ENCODE measurements at places on chromosomes 1 and 21. TPM values are rescaled to one million over a fixed set of nuclear protein-coding genes. Genes with fewer than 3 reads are reported as not detected.

DNA sequence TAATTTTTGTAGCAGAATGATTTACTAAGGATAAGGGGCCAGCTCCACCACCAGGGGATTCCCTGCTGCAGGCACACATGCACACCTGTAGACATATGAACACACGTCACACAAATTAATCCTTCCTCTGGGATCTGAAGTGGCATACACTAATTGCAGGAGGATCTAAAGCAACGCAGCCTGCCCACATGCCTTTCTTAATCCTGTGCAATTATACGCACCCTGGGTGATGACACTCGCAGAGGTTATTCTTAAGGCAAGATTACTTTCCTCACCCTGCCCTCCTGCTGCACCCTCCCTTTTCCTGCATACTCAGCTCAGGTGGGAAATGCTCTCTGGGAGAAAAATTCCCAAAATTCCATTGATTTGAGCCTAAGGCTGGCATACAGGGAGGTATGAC is 7.5 kb upstream of the LORICRIN start:
- no peaks in the 10 kb centered on the region for H3K36me3 ChIP-seq
- no peak for DNase-seq
- H3K4me3 ChIP-seq: no peak overlapping the region
- H3K27me3 ChIP-seq: no peaks in the 10 kb centered on the region

DNA sequence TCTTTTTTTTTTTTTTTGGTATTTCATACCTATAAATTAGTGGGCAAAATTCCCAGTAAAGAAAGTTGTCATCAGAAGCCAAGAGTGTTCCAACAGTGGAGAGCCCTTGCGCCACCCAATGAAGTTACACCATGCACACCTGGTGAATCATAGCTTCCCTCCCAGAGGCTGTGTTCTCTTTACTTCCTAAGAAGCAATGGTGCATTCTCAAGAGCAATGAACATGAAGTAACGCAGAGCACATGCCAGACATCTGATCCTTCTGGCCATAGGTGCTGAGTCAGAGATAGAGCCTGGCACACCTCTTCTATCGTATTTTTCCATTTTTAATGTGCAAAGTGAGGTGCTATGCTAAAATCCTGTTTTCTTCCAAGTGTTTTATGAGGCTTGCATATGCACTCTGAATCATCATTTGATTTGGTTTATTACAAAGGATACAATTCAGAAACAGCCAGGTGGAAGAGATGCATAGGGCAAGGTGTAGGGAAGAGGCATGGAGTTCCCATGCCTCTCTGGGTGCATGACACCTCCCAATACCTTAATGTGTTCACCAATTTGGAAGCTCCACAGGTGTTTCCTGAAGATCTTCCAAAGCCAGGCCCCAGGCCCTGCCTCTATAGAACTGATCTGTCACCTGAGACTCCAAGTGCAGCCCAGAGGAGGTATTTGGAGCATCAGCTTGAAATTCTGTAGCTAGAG is 408.0 kb downstream of the SIPA1L2 start:
- DNase-seq: no peak
- H3K4me3 ChIP-seq: no peak overlapping the region
- H3K27ac ChIP-seq: no peak overlapping the region
- no peaks in the 10 kb centered on the region for H3K27me3 ChIP-seq
- H3K4me1 ChIP-seq: no peaks in the 10 kb centered on the region

DNA sequence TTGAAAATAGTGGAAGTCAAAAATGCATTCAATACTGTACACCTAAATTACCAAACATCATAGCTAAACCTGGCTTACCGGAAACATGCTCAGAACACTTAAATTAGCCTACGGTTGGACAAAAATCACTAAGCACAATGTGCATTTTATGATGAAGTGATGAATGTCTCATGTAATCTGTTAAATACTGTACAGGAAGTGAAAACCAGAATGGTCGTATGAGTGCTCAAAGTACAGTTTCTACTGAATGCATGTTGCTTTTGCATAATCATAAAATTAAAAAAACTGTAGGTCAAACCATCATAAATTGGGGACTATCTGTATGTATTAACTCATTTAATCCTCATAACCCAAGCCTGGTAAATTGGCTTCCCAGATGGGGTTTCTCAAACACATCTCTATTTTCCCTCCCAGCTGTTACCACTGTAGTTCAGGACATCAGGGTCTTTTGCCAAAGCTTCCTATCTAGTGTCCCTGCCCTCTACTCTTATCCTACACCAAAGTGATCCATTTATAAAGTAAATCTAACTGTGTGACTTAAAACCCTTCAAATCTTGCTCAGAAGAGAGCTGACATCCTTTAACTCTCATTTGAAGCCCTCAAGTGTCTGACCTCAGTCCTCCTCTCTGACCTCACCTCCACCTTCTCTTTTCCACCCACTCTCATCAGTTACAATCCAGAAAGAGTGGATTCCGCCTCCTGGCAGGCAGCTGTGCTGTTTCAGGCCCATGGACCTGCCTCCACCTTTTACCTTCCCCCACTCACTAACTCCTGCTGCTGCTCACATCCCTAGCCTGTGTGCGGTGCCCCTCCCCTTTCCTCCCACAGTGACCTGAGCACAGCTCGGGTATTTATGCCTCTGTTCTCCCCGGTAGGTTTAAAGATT is 356.4 kb upstream of the ST6GALNAC5 start:
- DNase-seq: no peak
- H3K4me3 ChIP-seq: no peak overlapping the region
- H3K27ac ChIP-seq: no peak overlapping the region
- no peaks in the 10 kb centered on the region for H3K4me1 ChIP-seq
- H3K27me3 ChIP-seq: no peaks in the 10 kb centered on the region

- no peaks in the 10 kb centered on the region for H3K4me1 ChIP-seq
- DNase-seq: no peak
- H3K4me3 ChIP-seq: no peak overlapping the region
- no peaks in the 10 kb centered on the region for H3K27me3 ChIP-seq
- H3K36me3 ChIP-seq: no peaks in the 10 kb centered on the region
Observed at GRCh38 chr1:225343618-225344017, 84.2 kb downstream of the LBR start.

GRCh38 chr1:61975638-61976037 is 219.0 kb upstream of the L1TD1 start:
- DNase-seq: no peak
- peaks cover 35% of the 10 kb centered on the region for H3K4me1 ChIP-seq
- H3K27me3 ChIP-seq: no peaks in the 10 kb centered on the region
- peak overlapping the region; percentile 75 for H3K27ac ChIP-seq
- no peaks in the 10 kb centered on the region for H3K36me3 ChIP-seq
- H3K4me3 ChIP-seq: no peak overlapping the region

- H3K4me3 ChIP-seq: no peak overlapping the region
- H3K27me3 ChIP-seq: peaks cover 2% of the 10 kb centered on the region
- no peak for DNase-seq
Observed at GRCh38 chr1:43207229-43207853, 35.2 kb downstream of the CFAP57 start.

- H3K27me3 ChIP-seq: no peaks in the 10 kb centered on the region
- no peaks in the 10 kb centered on the region for H3K36me3 ChIP-seq
- H3K4me3 ChIP-seq: no peak overlapping the region
- no peak overlapping the region for H3K27ac ChIP-seq
- no peak for DNase-seq
- H3K4me1 ChIP-seq: peaks cover 6% of the 10 kb centered on the region
Observed at GRCh38 chr1:64005801-64006200, 197.6 kb upstream of the UBE2U start.

GRCh38 chr1:198809247-198809646 is 170.4 kb downstream of the PTPRC start:
- no peaks in the 10 kb centered on the region for H3K36me3 ChIP-seq
- no peak for DNase-seq
- H3K4me3 ChIP-seq: no peak overlapping the region
- no peaks in the 10 kb centered on the region for H3K4me1 ChIP-seq
- H3K27ac ChIP-seq: no peak overlapping the region

- no peaks in the 10 kb centered on the region for H3K4me1 ChIP-seq
- no peak for DNase-seq
- H3K27ac ChIP-seq: no peak overlapping the region
- no peak overlapping the region for H3K4me3 ChIP-seq
Observed at GRCh38 chr1:114435088-114435715, 75.8 kb downstream of the TRIM33 start.

DNA sequence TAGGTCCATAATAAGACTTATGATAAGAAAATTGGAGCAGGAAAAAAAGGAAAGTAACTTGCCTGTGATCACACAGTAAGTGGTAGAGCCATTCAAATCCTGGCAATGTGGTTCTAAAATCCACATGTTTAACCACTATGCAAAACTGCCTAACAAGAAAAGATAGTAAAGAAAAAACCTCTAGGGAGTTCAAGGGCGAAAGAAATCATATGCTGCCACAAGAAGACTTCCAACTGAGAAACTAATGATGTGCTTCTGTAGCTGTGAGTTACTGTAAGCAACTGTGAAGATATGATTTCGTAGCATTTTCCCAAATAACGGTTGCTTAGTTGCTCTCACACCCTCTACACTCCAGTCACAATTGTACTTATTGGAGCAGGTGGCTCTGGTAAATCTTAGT is 20.9 kb upstream of the LYPLAL1 start:
- no peaks in the 10 kb centered on the region for H3K27me3 ChIP-seq
- no peaks in the 10 kb centered on the region for H3K4me1 ChIP-seq
- no peak overlapping the region for H3K4me3 ChIP-seq
- no peak for DNase-seq
- no peak overlapping the region for H3K27ac ChIP-seq

- no peak overlapping the region for H3K4me3 ChIP-seq
- H3K4me1 ChIP-seq: no peaks in the 10 kb centered on the region
- no peaks in the 10 kb centered on the region for H3K27me3 ChIP-seq
- peaks cover 6% of the 10 kb centered on the region for H3K36me3 ChIP-seq
- H3K27ac ChIP-seq: no peak overlapping the region
Observed at GRCh38 chr1:225794954-225795353, 15.0 kb upstream of the EPHX1 start.

- no peak overlapping the region for H3K4me3 ChIP-seq
- no peaks in the 10 kb centered on the region for H3K4me1 ChIP-seq
- no peak for DNase-seq
Observed at GRCh38 chr1:25206201-25206600, 26.1 kb downstream of the SYF2 start.

- H3K27ac ChIP-seq: peak overlapping the region; percentile 23
- DNase-seq: peak; percentile 28
Observed at GRCh38 chr1:232553050-232553754, 76.7 kb downstream of the SIPA1L2 start.

GRCh38 chr1:214515544-214516433 is 35.6 kb downstream of the PTPN14 start:
- H3K4me1 ChIP-seq: peaks cover 85% of the 10 kb centered on the region
- no peak overlapping the region for H3K27ac ChIP-seq
- H3K4me3 ChIP-seq: no peak overlapping the region
- H3K27me3 ChIP-seq: no peaks in the 10 kb centered on the region

DNA sequence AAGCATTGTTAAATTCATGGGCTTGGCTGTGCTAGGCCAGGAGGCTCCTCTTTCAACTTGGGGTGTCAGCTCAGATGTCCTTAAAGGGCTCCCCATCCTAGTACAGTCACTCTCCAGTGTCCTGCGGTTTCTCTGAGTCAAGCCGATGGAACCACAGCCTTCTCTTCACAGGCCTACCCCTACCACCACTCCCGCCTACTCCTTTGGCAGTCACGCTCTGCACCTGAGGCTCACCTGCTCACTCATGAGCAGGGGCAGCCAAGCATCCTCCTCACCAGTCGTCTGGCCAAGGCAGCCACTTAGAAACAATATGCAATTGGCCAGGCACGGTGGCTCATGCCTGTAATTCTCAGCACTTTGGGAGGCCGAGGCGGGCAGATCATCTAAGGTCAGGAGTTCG is 3.6 kb downstream of the ACOT7 start:
- no peak overlapping the region for H3K4me3 ChIP-seq
- H3K36me3 ChIP-seq: no peaks in the 10 kb centered on the region
- H3K27ac ChIP-seq: no peak overlapping the region

DNA sequence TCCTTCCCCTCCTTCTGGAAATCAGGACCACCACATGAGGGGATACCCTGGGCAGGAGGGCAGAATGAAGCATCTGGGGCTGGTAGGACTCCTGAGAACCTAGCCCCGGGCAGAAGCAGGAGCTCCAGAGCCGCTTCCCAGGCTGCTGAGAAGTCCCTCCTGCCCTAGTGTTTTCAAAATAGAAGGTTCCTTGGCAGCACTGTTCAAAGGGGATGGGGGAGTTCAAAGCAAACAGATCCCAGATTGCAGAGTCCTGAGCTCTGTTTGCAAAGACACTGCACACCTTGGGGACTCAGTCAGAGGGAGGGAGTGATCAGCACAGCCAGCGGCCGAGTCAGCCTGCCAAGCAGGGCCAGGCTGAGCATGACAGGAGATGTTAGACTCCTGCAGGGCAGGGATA is 177.8 kb downstream of the PTPRU start:
- DNase-seq: no peak
- H3K27me3 ChIP-seq: peaks cover 3% of the 10 kb centered on the region
- no peaks in the 10 kb centered on the region for H3K4me1 ChIP-seq
- no peak overlapping the region for H3K4me3 ChIP-seq
- no peaks in the 10 kb centered on the region for H3K36me3 ChIP-seq

- no peak overlapping the region for H3K4me3 ChIP-seq
- peaks cover 31% of the 10 kb centered on the region for H3K4me1 ChIP-seq
- H3K36me3 ChIP-seq: no peaks in the 10 kb centered on the region
- no peak overlapping the region for H3K27ac ChIP-seq
- peaks cover 54% of the 10 kb centered on the region for H3K27me3 ChIP-seq
Observed at GRCh38 chr1:21670059-21670881, 1.1 kb upstream of the RAP1GAP start.

GRCh38 chr1:14479865-14480264 is 118.6 kb upstream of the KAZN start:
- H3K4me1 ChIP-seq: no peaks in the 10 kb centered on the region
- H3K27me3 ChIP-seq: no peaks in the 10 kb centered on the region
- no peak for DNase-seq
- H3K36me3 ChIP-seq: no peaks in the 10 kb centered on the region
- H3K27ac ChIP-seq: no peak overlapping the region
- no peak overlapping the region for H3K4me3 ChIP-seq

LCE1D gene
- total RNA-seq: not detected

RNU1-4 gene
- under 0.01 TPM for total RNA-seq

CNR2 gene
- not detected for total RNA-seq
